ENCODE measurements at places on chromosomes 12 and 14.

DNA sequence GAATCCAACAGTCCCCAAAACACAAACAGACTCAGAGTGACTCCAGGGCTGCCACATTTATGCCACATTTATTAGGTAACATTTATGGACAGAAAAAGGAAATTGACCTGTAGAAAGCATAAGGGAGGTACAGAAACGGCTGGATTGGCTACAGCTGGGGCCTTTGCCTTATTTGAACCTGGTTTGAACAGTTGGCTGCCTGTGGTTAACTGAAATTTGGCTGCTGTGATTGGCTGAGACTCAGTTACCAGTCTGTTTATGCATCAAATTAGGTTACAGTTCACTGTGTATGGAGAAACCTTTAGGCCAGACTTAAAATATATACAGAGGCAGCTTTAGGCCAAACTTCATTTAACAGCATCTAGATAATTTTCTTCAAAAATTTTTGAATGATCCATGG is 27.8 kb upstream of the PCNX1 start:
- no peak for DNase-seq

DNA sequence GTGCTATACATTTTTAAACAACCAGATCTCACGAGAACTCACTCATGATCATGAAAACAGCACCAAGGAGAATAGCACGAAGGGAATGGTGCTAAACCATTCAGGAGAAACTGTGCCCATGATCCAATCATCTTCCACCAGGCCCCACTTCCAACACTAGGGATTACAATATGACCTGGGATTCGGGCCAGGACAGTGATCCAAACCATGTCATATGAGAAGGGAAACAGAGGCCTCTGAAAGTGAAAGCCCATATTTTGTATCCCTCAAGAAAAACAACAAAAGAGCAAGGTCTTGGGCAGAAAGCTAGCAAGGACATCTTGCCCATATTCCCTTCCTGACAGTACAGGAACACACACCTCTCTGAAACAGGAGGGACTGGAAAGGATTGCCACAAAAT is 163.9 kb upstream of the VASH1 start:
- no peak for DNase-seq

DNA sequence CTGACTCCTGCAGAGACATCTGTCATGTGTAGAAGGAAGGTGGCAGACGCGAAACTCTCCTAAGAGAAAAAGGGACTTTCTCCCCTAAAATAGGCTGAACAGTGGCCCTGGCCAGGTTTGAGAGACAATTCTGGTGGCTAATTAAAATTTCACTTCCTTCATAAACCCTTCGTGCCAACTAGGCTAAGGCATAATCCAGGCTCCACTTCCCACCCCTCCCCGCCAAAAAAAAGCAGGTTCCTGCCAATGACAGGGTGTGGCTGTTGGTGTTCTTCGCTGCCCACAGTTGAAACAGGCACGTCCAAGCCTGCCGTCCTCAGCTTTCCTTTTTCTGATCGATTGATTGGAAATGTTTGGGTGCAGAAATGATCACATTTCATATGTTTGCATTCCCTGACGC is 144.6 kb downstream of the GCH1 start:
- no peak for DNase-seq

DNA sequence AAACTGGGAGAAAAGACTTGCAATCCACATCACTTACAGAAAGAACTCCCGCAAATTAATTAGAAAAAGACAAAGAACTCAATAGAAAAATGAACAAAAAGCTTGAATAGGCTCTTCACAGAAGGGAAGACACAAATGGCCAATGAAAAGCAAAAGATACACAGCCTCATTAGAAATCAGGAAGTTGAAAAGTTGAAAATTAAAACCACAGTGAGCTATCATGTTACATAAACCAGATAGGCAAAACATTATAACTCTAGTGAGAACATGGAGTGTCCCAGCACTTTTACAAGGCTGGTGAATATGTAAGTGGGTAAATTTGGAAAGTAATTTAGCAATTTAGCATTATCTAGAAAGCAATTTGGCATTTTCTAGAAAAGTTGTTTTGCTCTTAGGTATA is 158.4 kb upstream of the RASSF8 start:
- no peak for DNase-seq

- DNase-seq, result no peak
These were observed 28.7 kb downstream of the COX8C start for GRCh38 chr14:93375673-93376156.

DNA sequence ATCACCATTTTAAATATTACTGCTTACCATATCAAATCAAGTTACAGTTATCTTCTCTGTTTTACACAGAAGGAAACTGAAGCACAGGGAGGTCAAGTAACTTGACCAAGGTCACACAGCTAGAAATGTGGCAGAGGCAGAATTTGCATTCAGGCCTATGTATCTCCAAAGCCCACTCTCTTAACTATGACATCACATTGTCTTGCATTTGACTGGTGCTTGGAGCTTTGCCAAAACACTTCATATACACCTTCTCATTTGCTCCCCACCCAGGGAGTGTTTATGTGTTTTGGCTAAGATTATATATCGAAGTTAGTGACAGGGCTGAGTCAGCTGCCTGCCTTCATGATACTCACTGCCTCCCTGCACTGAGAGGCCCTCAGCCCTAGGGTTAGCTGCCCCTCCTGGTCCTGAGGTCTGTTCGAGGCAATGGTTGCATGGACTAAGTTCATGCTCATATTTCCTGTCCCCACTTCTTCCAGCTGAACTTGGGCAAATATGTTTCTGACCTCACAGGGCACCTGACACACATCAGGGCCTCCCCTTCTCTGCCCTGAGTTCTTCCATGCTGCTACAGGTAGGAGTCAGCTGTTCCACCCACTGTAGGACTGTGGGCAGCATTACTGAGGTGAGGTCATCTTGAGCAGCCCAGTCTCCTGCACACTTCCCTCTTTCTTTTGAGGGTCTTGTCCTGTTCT is 1.8 kb downstream of the GALNT6 start:
- no peak for DNase-seq

DNA sequence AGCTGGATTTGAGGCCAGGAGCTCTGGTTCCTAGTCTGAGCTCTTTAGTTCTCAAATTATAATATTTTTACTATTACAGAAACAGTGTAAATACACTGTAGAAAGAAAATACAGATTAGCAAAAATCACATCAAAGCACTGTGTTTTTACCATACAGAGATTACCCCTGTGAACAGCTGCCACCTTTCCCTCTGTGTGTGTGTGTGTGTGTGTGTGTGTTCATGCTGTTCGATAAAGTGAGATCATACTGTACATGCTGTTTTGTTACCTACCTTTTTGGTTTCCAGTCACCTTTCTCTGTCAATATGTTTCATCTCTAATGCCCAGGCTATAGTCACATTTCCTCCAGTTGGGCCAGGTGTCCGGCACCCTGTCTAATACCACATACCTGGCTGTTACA is 26.9 kb downstream of the MVK start:
- DNase-seq, result no peak

- DNase-seq, result no peak
These were observed 98.8 kb upstream of the GSC start for GRCh38 chr14:94868772-94869072.

- DNase-seq, result no peak
These were observed 111.9 kb downstream of the PAX9 start for GRCh38 chr14:36773558-36773957.

- no peak for DNase-seq
These were observed 14.5 kb downstream of the KRT8 start for GRCh38 chr12:52890417-52890816.

DNA sequence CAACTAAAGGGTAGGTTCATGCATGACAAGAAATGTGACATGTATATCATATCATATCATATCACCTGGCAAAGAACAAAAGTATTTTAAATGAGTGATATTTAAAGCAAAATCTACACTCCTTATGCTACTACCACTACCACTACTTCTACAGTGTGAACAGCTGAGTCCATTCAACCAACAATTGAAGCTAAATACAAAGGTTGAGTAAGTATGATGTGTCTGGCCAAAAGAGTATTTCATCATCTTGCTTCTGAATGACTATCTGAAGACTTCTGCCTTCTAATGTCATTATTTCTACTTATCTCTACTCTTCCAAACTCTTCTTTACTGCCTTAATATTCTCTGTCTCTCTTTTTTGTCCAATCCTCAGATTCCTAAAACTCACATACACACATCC is 292.6 kb upstream of the CAND1 start:
- no peak for DNase-seq

DNA sequence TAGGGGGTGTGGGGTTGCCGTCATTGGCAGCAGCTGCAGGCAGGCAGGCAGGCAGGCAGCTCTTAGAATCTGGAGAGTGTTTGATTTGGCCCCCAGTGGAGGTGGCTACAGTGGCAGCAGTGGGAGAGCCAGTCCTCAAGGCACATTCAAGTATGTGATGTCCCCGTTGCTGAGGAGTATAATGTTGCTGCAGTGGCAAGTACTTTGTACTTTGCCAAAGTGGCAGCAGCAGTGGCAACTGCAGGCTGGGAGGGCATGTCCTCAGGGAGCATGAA is 147.1 kb downstream of the PAPOLA start:
- DNase-seq, result no peak

GRCh38 chr12:93261505-93262094 is 116.1 kb upstream of the NUDT4 start:
- DNase-seq, result no peak

- DNase-seq, result no peak
These were observed 28.8 kb upstream of the HIGD1C start for GRCh38 chr12:50923361-50924130.

- DNase-seq, result no peak
These were observed 95.8 kb downstream of the STXBP6 start for GRCh38 chr14:24954037-24954699.

- DNase-seq, result no peak
These were observed 4.3 kb downstream of the SPTLC2 start for GRCh38 chr14:77612011-77612620.
